Endothelial cell of coronary artery (primary cell): ENCODE measurements at places on chromosomes 3 and 15. TPM values are rescaled to one million over a fixed set of nuclear protein-coding genes. Genes with fewer than 3 reads are reported as not detected.

The SEMA3B gene
- total RNA-seq, result 0.27 and 1.3 TPM in 2 replicates

The CCK gene
- total RNA-seq, result not detected in 2 replicates

The RHOV gene
- total RNA-seq, result under 0.01 and 0.09 TPM in 2 replicates

The IQCH gene
- total RNA-seq, result 1.2 and 1.3 TPM in 2 replicates

The SLC6A11 gene
- not detected in 2 replicates for total RNA-seq

The POTEB gene
- total RNA-seq, result not detected in 2 replicates

The CPLX3 gene
- not detected in 2 replicates for total RNA-seq
